ENCODE measurements at places on chromosomes 13 and 19.

- H3K27ac ChIP-seq: no peak overlapping the region
- no peaks in the 10 kb centered on the region for H3K4me1 ChIP-seq
- H3K27me3 ChIP-seq: no peaks in the 10 kb centered on the region
Measured at GRCh38 chr13:61253105-61253877, 162.4 kb downstream of the PCDH20 start.

- no peaks in the 10 kb centered on the region for H3K27me3 ChIP-seq
- no peak for DNase-seq
- peaks cover 42% of the 10 kb centered on the region for H3K36me3 ChIP-seq
- peak overlapping the region; percentile 99 for H3K27ac ChIP-seq
- no peak overlapping the region for H3K4me3 ChIP-seq
Measured at GRCh38 chr19:1271528-1272422, 2.6 kb downstream of the CIRBP start.

DNA sequence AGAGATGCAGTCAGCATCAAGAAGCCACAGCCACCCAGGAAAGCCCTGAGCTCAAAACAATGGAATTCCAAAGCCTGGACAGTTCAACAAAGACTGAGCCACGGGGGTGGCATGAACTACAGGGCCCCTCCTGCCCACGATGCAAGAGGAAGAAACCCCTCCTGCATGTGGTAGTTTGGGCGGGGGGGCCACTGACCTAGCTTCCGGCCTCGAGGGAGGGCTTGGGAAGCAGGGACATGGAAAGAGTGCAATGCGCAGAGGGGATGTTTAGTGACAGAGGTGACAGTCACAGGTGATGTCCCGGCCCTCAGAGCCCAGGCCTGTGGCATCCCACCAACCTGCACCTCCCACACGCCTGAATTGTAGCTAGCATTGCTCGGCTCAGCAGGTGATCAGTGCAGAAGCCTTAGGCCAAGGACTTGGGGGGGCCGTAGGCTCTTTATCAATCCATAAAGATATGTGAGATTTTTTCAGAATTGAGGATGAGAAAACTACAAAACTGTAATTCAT is 318.8 kb downstream of the TEX29 start:
- no peak for DNase-seq
- no peak overlapping the region for H3K27ac ChIP-seq
- no peak overlapping the region for H3K4me3 ChIP-seq
- no peaks in the 10 kb centered on the region for H3K36me3 ChIP-seq
- H3K4me1 ChIP-seq: no peaks in the 10 kb centered on the region

DNA sequence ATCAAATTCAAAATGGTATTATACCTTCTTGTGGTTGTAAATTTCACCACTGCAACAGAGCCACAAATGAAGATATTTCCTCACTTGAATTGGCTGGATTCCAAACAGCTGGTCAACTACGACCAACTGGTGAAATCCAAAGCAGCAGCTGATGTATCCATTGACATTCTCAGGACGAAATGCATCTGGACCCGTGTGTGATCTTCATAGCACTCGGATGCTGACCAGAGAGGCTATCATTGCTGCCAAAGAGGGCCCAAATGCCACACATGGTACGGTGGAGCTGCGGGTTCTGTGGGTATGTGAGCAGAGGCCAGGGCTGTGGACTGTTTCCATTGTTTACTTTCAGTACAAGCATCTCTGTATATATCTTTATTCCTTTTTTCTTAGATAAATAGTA is 25.6 kb upstream of the PCCA start:
- H3K27me3 ChIP-seq: no peaks in the 10 kb centered on the region
- no peak overlapping the region for H3K27ac ChIP-seq
- H3K4me3 ChIP-seq: no peak overlapping the region

DNA sequence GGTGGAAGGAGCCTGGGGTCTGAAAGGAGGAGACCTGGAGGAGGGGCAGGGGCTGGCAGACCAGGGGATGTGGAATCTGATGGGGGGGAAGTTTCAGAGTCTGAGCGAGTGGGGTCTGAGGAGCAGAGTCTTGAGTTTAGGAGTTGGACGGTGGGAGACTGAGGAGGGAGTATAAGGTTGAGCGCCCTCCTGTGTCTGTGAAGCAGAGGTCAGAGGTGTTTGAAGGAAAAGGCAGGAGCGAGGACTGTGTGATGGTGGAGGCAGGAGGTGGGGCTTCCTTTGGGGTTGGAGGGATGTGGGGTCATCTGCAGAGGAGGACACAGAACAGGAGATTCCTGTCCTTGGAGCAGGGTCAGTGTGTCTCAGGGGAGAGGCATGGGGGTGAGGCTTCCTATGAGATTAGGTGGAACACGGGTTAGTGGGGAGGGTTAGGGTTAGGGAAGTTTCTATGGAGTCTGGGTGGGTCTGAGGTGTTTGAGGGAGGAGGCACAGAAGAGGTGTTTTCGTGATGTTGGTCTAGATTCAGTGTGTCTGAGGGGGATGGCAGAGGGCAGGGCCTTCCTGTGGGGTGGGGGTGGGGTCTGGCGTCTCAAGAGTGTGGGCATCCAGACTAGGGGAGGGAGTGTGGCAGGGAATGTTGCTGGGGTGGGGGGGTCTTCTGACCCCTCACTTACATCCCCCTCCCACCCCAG is 8.3 kb downstream of the RYR1 start:
- no peak overlapping the region for H3K4me3 ChIP-seq
- DNase-seq: peak; percentile 49
- no peaks in the 10 kb centered on the region for H3K27me3 ChIP-seq
- no peak overlapping the region for H3K27ac ChIP-seq

Measured in cardiac muscle cell (in vitro differentiated cells and primary cell).